Neural crest cell (in vitro differentiated cells): ENCODE measurements at places on chromosomes 7 and 10. TPM values are rescaled to one million over a fixed set of nuclear protein-coding genes. Genes with fewer than 3 reads are reported as not detected.

Gene CRCP
- total RNA-seq, result 35.2 and 38.0 TPM in 2 replicates

Gene ITPRID1
- total RNA-seq, result not detected in 2 replicates

Gene ADIRF
- not detected in 2 replicates for total RNA-seq

Gene HTR7
- 0.09 TPM in 1 of 2 replicates, not detected in the other for total RNA-seq

Gene AMPH
- total RNA-seq, result 32.4 and 33.7 TPM in 2 replicates

Gene PHKG1
- 1.1 and 1.7 TPM in 2 replicates for total RNA-seq

Gene ZPBP
- total RNA-seq, result not detected in 2 replicates

Gene THSD7A
- 4.8 and 5.5 TPM in 2 replicates for total RNA-seq

Gene SUGCT
- 5.9 and 7.8 TPM in 2 replicates for total RNA-seq

Gene PRF1
- total RNA-seq, result not detected in 2 replicates

DNA sequence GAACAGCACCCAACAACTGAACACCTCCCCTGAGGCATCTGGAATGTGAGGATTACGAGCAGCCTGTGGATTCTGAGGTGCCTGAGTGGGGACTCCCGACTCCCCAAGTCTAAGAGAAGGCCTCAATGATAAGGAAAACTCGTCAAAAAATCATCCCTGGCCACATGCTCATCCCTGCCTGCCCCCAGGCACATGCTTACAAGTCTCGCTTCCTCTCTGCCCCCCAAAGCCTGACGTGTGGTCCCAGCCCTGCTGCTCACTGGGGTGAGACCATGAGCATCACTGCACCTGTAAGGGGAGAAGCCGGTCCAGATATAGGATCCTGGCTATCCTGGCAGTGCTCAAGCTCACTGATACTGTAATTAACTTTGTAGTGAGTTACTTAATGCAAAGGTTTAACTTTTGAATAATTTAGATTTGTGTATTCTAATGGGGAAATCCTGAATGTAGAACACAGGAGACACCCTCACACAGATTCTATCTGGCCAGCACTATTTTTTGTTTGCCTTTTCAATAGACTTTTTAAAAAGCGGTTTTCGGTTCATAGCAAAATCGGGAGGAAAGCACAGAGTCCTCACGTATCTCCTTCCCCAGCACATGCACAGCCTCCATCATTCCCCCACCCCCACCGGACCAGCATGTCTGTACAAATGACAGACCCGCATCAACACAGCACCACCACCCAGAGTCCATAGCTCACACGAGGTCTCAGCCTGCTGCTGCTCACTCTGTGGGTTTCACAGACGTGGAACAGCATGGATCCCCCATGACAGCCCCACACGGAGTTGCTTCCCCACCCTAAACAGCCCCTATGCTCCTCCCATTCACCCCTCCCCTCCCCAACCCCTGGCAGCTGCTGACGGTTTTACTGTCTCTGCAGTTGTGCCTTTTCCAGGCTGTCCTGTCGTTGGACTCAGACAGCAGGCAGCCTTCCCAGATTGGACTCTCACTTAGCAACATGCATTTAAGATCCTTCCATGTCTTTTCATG is 167.9 kb downstream of the DIP2C start:
- no peak for DNase-seq

GRCh38 chr10:113506476-113506875 is 46.4 kb upstream of the HABP2 start:
- no peak for DNase-seq

DNA sequence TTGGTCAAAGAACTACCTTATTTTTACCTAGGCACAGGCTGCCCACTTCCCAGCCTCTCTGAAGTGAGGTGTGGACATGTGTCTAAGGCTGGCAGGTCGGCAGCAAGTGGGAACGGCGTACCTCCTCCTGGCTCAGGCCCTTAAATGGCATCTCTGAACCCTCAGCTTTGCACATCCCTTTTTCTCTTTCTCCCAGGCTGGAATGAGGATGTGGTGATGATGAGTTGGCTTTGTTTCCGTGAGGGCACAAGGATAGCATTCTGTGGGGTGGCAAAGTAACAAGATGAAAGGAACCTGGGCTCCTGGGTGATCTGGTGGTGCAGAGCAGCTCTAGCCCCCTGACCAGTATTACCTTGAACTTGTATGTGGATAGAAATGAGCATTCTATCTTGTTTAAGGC is 196.8 kb downstream of the REEP3 start:
- no peak for DNase-seq

DNA sequence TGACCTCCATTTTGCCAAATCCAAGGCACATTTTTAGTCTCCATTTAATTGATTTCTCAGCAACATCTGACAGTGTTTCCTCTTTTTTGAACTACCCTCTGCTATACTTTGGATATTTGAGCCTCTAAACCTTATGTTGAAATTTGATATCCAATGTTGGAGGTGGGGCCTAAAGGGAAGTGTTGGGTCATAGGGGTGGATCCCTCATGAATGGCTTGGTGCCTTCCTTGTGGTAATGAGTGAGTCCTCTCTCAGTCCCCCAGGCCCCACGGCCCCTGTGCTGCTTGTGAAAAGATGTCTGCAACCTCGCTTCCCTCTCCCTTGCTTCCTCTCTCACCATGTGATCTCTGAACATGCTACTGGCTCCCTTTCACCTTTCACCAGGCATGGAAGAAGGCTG is 96.8 kb upstream of the DGKB start:
- DNase-seq, result no peak

- no peak for DNase-seq
Measured at GRCh38 chr7:18894155-18894554, 223.3 kb downstream of the TWIST1 start.

- no peak for DNase-seq
Measured at GRCh38 chr7:123916240-123916724, 8.8 kb upstream of the SPAM1 start.

DNA sequence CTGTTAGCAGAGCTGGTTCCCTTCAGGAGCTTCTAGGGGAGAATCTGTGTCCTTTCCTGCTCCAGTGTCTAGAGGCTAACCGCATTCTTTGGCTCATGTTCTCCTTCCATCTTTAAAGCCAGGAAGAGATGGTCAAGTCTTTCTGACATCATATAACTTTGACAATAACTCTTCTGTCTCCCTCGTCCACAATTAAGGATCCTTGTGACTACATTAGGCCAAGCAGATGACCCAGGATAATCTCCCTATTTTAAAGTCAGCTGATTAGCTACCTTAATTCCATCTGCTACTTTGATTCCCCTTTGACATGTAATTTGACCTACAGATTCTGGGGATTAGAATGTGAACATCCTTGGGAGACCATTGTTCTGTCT is 28.1 kb upstream of the SLC26A4 start:
- DNase-seq, result no peak

GRCh38 chr7:10643545-10643944 is 330.1 kb upstream of the PHF14 start:
- DNase-seq, result no peak

- no peak for DNase-seq
Measured at GRCh38 chr7:26618898-26619297, 245.5 kb downstream of the SKAP2 start.

DNA sequence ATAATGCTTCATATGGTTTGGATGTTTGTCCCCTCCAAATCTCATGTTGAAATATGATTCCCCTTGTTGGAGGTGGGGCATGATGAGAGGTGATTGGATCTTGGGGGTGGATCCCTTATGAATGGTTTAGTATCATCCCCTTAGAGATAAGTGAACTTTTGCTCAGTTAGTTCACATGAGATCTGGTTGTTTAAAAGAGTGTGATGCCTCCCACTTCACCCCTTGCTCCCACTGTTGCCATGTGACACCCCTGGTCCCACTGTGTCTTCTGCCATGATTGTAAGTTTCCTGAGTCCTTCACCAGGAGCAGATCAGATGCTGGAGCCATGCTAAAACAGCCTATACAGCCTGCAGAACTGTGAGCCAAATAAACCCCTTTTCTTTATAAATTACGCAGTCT is 13.1 kb upstream of the AUTS2 start:
- no peak for DNase-seq

DNA sequence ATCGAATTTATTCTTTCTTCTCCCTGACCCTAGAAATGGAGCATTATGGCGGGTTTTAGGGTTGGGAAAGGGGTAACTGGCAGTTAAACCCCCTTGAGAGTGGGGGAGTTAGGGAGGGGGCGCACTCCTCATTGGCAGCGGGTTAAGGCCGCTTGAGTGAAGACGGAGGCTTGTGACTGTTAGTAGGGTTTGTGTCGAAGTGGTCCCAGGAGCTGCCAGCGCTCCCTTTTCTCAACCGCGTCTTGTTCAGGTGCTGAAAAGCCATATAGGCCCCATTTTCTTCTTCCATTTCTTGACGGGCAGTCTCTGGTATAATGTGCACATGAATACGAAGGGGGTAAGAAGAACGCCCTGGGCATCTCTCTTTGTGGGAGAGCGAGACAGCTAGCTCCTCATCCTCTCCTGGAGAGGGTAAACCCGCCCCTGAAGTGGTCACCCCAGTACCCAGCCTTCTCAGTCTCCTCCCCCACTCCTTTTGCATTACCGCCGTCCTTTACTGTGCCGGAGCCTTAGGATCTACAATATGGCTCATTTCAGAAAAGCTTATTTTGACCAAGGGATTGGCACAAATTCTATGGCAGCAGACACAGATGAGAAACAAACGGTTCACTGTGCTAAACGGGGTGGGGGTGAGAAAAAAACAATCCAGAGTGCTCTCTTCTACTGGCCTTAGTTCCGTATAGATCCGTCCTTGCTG is 836 bp downstream of the KMT2E start:
- peak; percentile 22 for DNase-seq

DNA sequence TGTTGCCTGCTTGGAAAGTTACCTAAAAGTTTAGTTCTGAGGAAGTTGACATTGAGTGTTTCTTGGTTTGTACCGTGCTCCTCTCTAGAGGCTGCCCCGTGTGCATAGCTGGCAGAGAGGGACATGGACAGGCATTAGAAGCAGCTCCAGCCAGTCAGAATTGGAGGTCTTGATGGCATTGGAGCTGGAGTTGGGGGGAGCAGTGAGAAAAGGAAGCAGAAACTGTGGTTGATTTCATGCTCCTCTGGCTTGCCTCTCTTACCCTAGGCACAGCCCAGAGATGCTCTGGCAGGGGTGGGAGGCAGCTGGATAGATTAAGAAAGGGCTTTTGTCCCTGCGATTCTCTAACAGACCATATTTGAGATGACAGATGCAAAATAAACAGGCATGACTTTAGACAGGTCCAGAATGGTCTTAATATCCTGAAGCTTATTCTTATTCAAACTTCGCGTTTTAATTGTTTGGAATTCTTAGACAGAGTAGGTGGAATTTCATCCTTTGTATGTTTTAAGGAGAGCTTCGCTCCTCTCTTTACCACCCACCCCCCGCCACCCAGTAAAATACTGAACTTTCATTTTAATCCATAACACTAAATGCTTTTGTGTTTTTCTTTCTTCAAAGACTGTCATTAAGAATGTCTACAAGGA is 73.5 kb upstream of the GLCCI1 start:
- no peak for DNase-seq

DNA sequence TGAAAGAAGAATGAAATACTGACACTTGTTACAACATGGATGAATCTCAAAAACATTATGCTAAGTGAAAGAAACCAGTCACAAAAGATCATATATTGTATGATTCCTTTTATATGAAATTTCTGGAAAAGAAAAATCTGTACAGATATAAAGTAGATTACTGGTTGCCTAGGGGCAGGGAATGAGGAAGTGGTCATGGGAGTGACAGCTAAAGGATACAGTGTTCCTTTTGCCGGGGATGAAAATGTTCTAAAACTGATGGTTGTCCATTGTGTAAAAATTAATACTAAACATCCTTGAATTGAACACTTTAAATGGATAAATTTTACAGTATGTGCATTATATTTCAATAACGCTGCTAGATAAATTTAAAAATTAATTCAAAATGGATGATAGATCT is 25.1 kb downstream of the ALOX5 start:
- no peak for DNase-seq

GRCh38 chr7:47714669-47715607 is 133.0 kb upstream of the TNS3 start:
- DNase-seq, result no peak

- no peak for DNase-seq
Measured at GRCh38 chr10:77563638-77564270, 73.9 kb downstream of the KCNMA1 start.
